K562 (cell line): ENCODE measurements at places on chromosomes 7 and 10. TPM values are rescaled to one million over a fixed set of nuclear protein-coding genes. Genes with fewer than 3 reads are reported as not detected.

- no peak overlapping the region for H3K27ac ChIP-seq
- DNase-seq = no peak
- no peaks in the 10 kb centered on the region for H3K36me3 ChIP-seq
These were observed 158.8 kb downstream of the TWIST1 start for GRCh38 chr7:18958627-18959026.

GRCh38 chr7:142506601-142507000 lies 242.7 kb upstream of the PRSS1 start:
- H3K36me3 ChIP-seq = no peaks in the 10 kb centered on the region
- H3K27me3 ChIP-seq = no peaks in the 10 kb centered on the region
- DNase-seq = no peak
- H3K27ac ChIP-seq = no peak overlapping the region

DNA sequence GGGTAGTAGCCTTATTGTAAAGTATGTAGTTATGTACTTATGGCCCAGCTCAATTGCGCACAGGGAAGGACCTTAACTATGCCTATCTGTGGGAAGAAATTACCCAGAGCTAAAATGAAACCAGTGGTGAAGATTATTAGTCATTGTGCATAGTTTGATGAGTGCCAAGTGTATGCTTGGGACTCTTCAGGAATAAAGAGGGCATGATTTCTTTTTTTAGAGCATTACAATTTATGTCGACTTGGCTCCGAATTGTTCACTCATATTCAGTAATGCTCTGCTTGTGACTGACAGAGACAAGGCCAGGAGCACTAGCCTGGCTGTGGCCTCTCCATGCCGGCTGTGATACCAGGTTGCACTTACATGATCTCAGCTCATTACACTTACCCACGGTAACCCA lies 269.5 kb downstream of the TRIL start:
- no peak for DNase-seq
- no peak overlapping the region for H3K27ac ChIP-seq
- H3K27me3 ChIP-seq = peaks cover 15% of the 10 kb centered on the region; the same call in 1 of the 2 replicates
- no peaks in the 10 kb centered on the region for H3K36me3 ChIP-seq
- no peak overlapping the region for H3K4me3 ChIP-seq
- no peaks in the 10 kb centered on the region for H3K4me1 ChIP-seq

GRCh38 chr7:77443042-77443441 lies 26.9 kb upstream of the GSAP start:
- no peaks in the 10 kb centered on the region for H3K36me3 ChIP-seq
- no peak overlapping the region for H3K27ac ChIP-seq
- DNase-seq = no peak
- no peak overlapping the region for H3K4me3 ChIP-seq
- no peaks in the 10 kb centered on the region for H3K4me1 ChIP-seq

Gene PGAM1
- total RNA-seq = 319 and 328 TPM in 2 replicates
